Left ventricle myocardium inferior (tissue), 1 donor: ENCODE measurements at places on chromosomes 2 and 18. TPM values are rescaled to one million over a fixed set of nuclear protein-coding genes. Genes with fewer than 3 reads are reported as not detected.

- no peak for DNase-seq
Observed at GRCh38 chr2:89849731-89850130, 1158.3 kb downstream of the RPIA start.

DNA sequence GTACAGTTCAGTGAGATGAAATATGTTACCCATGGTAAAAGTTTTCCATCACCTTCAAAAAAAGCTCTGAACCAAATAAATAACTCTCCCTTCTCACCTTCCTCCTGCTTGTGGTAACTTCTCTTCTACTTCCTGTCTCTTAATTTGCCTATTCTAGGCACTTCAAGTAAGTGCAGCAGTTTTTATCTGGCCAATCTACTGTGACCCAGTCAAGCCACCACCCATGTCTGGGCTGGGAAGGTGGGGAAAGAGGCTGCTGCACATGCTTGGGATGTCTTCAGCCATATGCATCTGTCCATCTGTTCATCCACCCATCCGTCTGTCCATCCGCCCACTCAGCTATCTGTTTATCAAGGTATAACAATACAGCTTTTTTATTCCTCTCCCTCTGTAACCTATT is 31.6 kb downstream of the ZNF532 start:
- no peak for DNase-seq

DNA sequence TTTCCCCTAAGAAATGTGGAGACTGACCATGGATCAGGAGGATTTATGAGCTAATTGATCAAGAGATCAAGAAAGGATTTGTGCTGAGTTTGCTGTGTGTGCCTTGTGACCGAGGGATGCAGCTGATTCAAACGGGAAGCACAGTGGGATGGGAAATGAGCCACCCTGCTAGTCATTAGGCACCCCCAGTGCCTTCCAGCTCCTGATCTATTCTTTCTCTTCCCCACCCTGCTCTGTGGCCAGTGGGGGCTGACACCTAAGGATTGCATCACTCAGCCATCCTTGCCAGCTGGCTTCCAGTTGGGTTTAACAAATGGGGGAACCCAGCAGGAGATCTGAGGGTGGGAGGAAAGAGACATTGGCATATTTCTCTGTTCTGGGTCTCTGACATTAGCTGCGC is 132.2 kb upstream of the CXCR4 start:
- no peak for DNase-seq

DNA sequence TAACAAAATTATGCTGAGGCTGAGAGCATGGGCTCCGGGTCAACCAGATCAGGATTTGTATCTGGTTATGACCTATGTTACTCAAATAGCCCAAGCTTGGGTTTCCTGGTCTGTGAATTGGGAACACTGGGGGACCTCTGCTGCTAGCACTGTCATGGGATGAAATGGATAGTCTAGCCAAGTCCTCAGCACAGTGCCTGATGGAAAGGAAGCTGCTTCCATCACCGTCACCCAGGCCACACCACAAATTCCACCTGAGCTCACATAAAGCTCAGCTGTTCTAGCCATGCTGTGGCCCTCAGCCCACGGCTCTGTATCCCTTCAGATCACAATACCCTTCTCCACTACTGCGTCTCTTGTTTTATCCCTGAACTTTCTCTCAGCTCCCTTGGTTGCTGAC is 179.6 kb upstream of the SP5 start:
- DNase-seq, result no peak

GRCh38 chr2:109290887-109291643 is 162.1 kb downstream of the SH3RF3 start:
- DNase-seq, result peak; percentile 65

DNA sequence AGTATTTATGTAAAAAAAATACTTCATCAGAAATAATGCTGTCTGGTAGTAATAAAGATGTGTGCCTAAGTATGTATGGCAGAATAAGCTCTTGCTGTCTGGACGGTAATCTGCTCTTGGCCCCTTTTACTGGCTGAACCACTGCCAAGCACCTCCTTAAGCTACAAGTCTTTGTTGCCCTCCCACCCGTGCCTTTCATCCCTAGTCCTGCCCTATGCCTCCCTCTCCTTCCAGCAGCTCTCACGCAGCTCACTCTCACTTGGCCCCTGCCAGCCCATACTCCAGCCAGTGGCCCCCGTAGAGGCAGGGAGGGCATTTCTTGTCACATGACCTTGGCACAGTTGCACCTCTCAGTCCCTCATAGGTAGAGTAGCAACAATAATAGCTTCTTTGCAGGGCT is 54.5 kb upstream of the NPAS2 start:
- no peak for DNase-seq

GRCh38 chr2:216583147-216583546 is 50.1 kb upstream of the IGFBP2 start:
- DNase-seq, result no peak

Gene GAREM1
- total RNA-seq, result 8.6 TPM

Gene LINC00305
- total RNA-seq, result not detected

Gene CYP26B1
- total RNA-seq, result 1.5 TPM

Gene RGPD6
- total RNA-seq, result 11.5 TPM

Gene HTR2B
- 1.5 TPM for total RNA-seq

Gene PLGLB1
- 2.4 TPM for total RNA-seq
